ENCODE measurements at places on chromosomes 12 and 14.

GRCh38 chr12:110223777-110224378 is 57.2 kb upstream of the ATP2A2 start:
- no peak for DNase-seq

DNA sequence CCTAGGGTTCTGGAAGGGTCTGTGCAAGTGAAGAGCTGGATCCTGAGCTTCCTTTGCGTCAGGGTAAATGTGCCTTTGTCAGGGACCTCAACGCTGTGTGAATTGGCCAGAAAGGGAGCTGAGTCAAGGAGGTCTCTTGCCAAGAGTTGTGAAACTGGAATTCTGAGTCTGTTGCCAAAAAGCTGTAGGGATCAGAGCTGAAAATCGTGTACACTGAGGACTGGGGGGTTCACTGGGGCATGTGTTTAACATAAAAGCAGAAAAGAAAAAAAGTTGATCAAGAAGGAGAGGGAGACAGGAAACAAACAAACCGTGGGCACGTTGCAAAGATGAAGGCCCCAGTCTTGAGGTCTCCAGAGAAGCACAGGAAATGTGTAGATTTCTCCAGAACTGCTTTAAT is 1081.5 kb downstream of the VRK1 start:
- no peak for DNase-seq

GRCh38 chr12:120630104-120630892 is 10.1 kb upstream of the CABP1 start:
- DNase-seq = no peak

DNA sequence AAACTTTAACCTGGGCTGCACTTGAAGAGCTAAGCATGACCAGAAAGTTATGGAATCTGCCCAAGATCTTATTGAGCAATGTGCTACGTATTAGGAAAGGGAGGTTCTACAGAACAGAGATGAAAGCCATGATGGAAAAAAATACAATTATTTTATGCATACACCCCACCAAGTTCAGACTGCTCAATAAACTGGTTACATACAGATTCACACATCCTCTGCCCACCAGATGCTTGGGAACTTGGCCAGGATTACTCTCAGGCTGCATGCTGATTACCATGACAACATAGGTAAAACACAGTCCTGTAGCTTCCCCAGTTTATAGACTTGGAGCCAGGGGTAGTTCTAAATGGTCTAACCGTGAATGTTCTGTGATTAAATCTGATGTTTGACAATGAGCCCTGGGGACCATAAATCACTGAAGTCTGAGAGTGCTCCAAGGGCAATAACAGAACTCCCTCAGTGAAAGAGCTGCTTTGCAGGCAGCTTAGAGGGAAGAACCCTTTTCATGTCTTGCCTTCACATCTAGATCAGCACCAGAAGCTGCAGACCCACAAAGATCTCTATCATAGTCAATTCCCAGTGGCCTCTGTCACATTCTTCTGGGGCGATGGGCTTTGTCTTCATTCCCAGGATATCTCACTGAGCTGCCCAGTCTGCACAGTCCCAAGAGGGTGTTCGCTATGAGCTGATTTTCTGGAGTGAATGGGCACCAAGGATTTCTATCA is 232.2 kb downstream of the EMP1 start:
- DNase-seq = no peak

- DNase-seq = no peak
These were observed 492.7 kb upstream of the MGAT4C start for GRCh38 chr12:86748894-86749293.

Measured in D721Med (cell line).